Activated T-cell treated with anti-CD3 and anti-CD28 coated beads, Interleukin-2, amount 50 U/mL, for 24 hours (primary cell): ENCODE measurements at places on chromosomes 16 and 17.

DNA sequence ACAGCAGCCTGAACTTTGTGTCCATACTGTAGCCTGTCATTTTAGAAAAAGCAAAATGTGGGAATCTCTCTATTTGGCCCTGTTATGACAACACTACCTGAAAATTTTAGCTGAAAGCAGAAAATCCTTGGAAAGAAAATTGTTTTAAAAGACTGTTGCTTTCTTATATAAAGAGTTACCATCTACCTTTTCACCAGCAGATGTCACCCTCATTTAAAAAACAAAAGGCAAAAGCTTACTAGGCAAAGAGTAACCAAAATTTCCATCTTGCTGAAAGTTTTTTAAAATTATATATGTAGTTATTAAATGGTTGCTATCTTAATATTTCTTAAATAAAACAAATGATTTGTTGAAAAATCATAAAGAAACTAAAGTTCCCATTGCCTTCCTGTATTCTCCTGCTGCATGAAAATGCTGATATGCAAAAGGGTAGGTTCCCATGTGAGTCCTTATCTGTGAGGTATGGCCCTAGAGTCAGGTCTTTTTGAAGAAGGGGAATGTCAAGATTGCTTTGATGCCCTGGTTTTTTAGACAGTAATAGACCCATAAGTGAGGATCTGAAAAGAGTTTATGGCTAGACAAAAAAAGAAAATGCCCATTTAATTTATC is 61.0 kb downstream of the TNRC6C start:
- peaks cover 10% of the 10 kb centered on the region for H3K36me3 ChIP-seq
- H3K27ac ChIP-seq: peak overlapping the region; percentile 84
- no peaks in the 10 kb centered on the region for H3K27me3 ChIP-seq
- H3K4me3 ChIP-seq: no peak overlapping the region
- no peak for DNase-seq

DNA sequence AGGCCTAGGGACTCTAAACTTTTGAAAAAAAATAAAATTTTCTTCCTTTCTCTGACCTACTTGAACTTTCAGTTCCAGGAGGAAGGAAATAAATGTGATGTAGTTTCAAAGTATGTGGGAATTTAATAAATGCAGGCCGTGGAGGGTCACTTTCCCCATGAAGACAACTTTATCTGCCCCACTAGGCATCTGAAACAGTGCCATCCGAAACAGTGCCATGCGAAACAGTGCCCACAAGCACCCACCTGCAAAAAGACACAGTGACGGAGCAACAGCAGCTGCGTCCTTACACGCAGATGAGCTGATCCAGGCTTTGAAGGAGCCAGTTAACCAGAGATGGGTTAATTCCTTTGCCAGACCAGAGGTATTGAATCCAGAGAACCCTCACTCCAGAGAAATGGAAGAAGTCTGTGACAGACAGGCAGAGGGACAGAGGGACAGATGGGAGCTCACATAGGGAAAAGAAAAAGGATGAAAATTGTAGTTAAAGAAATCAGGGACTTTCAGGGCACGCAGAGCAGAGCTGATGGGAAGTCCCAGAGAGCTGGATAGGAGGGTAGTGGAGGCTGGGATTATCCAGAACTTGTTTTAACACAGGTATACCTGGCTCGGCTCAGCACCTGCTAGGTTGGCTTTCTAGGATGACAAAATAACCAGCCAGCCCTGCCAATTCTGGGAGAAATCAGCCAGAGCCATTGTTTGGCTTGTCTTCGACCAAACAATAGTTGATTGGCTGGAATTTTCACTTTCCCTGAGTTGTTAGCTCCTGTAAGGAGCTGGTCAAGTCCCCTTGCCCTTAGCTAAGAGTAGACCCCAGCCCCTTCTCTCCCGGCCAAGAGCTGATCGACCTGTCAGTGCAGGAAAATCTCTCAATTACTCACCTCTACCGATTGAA is 17.1 kb upstream of the HOXB13 start:
- peaks cover 4% of the 10 kb centered on the region for H3K4me1 ChIP-seq
- no peak for DNase-seq
- no peak overlapping the region for H3K4me3 ChIP-seq
- no peaks in the 10 kb centered on the region for H3K36me3 ChIP-seq
- H3K27ac ChIP-seq: no peak overlapping the region
- H3K27me3 ChIP-seq: peaks cover 95% of the 10 kb centered on the region

- no peak for DNase-seq
- H3K4me1 ChIP-seq: peaks cover 13% of the 10 kb centered on the region
- H3K27ac ChIP-seq: no peak overlapping the region
- no peak overlapping the region for H3K4me3 ChIP-seq
These were observed 6.9 kb upstream of the CD300LD start for GRCh38 chr17:74599023-74599399.

DNA sequence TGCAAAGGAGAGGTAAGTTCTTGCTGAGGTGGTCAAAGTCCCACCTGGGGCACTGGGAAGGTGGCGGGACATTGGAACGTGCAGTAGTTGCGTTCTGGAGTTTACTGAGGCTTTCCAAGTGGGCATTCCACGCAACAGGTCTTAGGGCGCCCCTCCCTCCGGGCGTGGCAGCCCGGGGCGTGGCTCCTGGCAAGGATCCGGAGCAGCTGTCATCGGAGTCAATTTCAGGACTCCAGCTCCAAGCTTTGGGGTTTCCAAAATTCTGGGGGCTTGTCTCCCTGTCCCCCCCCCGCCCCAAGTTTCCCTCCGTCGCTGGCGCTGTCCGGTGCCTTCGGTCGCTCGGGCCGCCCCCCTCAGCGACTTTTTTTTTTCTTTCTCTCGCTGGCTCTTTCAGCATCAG is 43.1 kb upstream of the AMZ2 start:
- peaks cover 10% of the 10 kb centered on the region for H3K27me3 ChIP-seq
- H3K36me3 ChIP-seq: peaks cover 19% of the 10 kb centered on the region
- peak overlapping the region; percentile 82 for H3K4me3 ChIP-seq
- no peak for DNase-seq
- peaks cover 48% of the 10 kb centered on the region for H3K4me1 ChIP-seq
- H3K27ac ChIP-seq: no peak overlapping the region

DNA sequence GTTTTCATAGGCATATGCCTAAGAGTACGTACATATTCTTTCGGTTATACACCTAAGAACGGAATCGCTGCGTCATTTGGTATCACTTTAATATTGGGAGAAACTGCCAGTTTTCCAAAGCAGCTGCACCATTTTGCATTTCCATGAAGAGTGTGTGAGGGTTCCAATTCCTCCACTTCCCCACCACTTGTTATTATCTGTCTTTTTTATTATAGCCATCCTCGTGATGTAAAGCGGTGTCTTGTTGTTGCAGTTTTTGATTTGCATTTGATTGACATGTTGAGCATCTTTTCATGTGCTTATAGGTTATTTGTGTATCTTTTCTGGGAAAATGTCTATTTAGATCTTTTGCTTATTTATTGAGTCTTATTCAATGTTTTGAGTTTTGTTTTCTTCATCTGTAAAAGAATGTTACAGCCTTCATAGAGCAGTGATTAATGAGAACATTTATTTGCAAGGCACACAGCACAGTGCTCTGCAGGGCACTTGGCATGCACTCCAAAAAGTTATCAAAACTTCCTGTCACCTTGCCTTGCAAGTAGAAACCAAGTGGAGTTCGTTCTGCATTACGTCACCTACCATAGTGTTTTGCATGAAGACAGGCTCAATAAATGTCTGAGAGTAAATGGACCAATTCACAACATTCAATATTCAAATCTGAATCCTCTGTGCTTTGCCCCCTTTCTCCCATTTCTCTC is 26.6 kb upstream of the ST6GALNAC1 start:
- H3K4me3 ChIP-seq: no peak overlapping the region
- H3K27me3 ChIP-seq: no peaks in the 10 kb centered on the region
- DNase-seq: no peak
- peaks cover 36% of the 10 kb centered on the region for H3K4me1 ChIP-seq

GRCh38 chr17:81086789-81087551 is 52.0 kb downstream of the BAIAP2 start:
- no peak overlapping the region for H3K27ac ChIP-seq
- H3K4me1 ChIP-seq: peaks cover 7% of the 10 kb centered on the region
- H3K4me3 ChIP-seq: no peak overlapping the region

- H3K27me3 ChIP-seq: no peaks in the 10 kb centered on the region
- no peak overlapping the region for H3K4me3 ChIP-seq
- H3K36me3 ChIP-seq: peaks cover 21% of the 10 kb centered on the region
These were observed 16.6 kb upstream of the VWA3A start for GRCh38 chr16:22075776-22076175.

DNA sequence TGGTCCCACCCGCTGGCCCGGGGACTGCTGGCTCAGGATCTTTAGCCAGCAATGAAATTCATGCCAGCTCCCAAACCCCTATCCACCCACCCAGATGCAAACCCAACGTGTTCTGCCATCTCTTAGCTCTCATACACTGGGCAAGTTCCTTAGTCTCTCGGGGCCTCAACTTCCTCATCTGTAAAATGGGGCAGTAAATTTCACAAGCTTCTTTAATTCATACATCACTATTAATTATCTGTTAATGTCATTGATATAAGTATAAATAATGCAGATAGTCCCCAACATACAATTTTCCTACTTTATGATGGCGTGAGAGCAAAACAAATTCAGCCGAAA is 398.7 kb downstream of the SOX9 start:
- peaks cover 42% of the 10 kb centered on the region for H3K27me3 ChIP-seq
- no peak overlapping the region for H3K27ac ChIP-seq
- H3K4me3 ChIP-seq: no peak overlapping the region

DNA sequence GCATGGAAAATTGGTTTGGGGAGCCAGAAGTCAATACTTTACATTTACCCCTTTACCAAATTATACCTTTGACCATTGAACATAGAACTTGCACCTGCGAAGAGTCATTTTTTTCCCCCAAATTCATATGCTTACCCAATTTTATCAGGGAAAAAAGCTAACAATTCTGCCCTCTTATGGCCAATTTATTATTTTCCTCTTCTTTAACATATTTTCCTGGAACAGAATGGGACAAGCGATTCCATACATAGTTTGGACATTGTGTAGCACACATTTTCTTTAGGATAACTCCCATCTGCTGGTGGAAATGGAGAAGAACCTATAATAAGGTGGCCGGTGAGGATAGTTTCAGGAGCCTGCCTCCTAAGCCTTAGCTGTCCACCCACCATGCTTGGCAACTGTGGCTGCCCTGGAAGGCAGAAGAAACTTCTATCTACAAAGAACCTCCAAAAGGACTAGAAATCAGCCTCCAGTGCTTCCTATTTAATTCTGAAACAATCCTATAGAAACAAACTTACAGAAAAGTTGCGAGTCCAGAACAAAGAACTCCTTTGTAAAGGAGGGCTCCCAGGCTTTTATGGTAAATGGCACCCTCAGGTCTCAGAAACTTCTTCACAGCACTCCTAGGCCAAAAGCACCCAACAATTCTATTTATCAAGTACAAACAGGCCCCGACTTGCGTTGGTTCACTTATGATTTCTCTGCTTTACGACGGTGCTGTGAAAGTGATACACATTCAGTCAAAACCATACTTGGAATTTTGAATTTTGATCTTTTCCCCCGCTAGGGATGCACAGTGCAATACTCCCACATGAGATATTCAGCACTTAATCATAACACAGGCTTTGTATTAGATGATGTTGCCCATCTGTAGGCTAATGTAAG is 64.1 kb upstream of the CACNG4 start:
- H3K4me3 ChIP-seq: no peak overlapping the region
- H3K27me3 ChIP-seq: no peaks in the 10 kb centered on the region
- DNase-seq: no peak
- H3K36me3 ChIP-seq: no peaks in the 10 kb centered on the region
- H3K4me1 ChIP-seq: no peaks in the 10 kb centered on the region

GRCh38 chr17:17433000-17433703 is 43.6 kb upstream of the MED9 start:
- no peaks in the 10 kb centered on the region for H3K27me3 ChIP-seq
- H3K4me1 ChIP-seq: peaks cover 3% of the 10 kb centered on the region
- H3K36me3 ChIP-seq: no peaks in the 10 kb centered on the region

DNA sequence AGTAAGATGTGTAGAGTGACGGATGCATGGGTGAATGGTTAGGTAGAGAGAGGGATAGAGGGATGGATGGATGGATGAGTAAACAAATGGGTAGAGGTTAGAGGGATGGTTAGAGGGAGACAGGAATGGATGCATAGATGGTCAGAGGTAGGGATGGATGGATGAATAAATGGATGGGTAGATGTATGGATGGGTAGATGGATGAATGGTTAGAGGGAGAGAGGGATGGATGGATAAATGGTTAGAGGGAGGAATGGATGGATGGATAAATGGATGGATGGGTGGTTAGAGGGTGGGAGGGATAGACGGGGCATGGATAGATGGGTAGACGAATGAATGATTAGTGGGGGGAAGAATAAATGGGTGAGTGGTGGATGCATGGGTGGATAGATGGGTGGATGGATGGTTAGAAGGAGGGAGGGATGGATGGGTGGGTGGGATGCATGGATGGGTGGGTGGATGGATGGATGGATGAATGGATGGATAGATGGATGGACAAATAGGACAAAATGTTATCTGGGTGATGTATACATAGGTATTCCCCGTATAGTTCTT is 29.2 kb upstream of the SNN start:
- no peak for DNase-seq
- no peaks in the 10 kb centered on the region for H3K36me3 ChIP-seq
- H3K27ac ChIP-seq: no peak overlapping the region
- no peak overlapping the region for H3K4me3 ChIP-seq

DNA sequence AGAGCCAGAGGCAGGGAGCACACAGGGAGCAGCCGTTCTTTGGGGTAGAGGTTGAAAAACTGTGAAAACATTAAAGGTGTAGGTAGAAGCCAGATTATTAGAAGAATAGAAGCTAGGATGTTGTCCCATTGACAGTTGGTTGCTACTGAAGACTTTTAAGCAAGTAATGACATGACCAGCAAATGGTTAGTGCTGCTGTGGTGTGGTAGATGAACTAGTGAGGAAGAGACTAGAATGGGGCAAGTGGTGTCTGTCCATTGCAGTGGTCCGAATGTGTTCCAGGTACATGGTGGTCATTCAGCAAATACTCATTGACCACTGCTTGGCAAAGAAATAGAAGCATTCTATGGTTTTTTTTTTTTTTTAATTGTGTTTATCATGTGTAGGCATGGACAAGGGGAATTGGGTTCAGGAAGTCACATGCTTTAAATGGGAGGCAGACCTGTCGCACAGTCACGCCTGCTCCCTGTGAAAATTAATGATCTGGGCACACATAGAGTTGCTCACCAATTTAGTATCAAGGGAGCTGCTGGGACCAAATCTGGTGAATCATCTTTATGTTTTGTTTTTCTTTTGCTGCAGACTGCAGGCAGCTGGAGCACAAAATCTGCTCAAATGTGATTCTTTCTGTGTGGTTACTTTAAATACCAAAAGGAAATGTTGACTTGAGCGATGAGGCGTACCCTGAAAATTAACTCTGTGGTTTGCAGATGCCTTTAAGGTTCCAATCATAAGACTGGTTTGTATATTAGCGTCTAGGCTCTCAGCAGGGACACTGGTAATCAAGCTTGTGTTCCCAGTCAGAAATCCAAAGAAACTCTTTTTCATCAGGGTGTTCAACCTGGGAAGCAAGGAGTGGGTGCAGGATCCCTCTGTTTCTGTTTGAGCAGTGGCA is 30.7 kb downstream of the YPEL2 start:
- H3K4me1 ChIP-seq: peaks cover 89% of the 10 kb centered on the region
- H3K27ac ChIP-seq: peak overlapping the region; percentile 97
- peak; percentile 49 for DNase-seq
- H3K27me3 ChIP-seq: no peaks in the 10 kb centered on the region
- peak overlapping the region; percentile 64 for H3K4me3 ChIP-seq

- H3K36me3 ChIP-seq: no peaks in the 10 kb centered on the region
- peaks cover 11% of the 10 kb centered on the region for H3K4me1 ChIP-seq
- no peaks in the 10 kb centered on the region for H3K27me3 ChIP-seq
- H3K4me3 ChIP-seq: no peak overlapping the region
- no peak overlapping the region for H3K27ac ChIP-seq
These were observed 4.3 kb upstream of the SYNGR2 start for GRCh38 chr17:78163881-78164747.

- no peak overlapping the region for H3K27ac ChIP-seq
- no peak for DNase-seq
- H3K4me1 ChIP-seq: peaks cover 2% of the 10 kb centered on the region
- no peaks in the 10 kb centered on the region for H3K27me3 ChIP-seq
These were observed 64.7 kb downstream of the ADCY9 start for GRCh38 chr16:4051591-4051990.
